ENCODE measurements at places on chromosomes 7 and 10. TPM values are rescaled to one million over a fixed set of nuclear protein-coding genes. Genes with fewer than 3 reads are reported as not detected.

GRCh38 chr7:102992938-102993717, 80.3 kb downstream of the LRRC17 start:
- peak; percentile 100 for DNase-seq

GRCh38 chr7:69609541-69610373, 11.5 kb downstream of the AUTS2 start:
- DNase-seq: no peak

GRCh38 chr7:108010377-108010776, 7.4 kb upstream of the LAMB1 start:
- DNase-seq: no peak

Gene CDC14C
- total RNA-seq: not detected

Gene ADRA2A
- not detected for total RNA-seq

GRCh38 chr7:132941428-132941827, 140.5 kb downstream of the CHCHD3 start:
- DNase-seq: no peak

GRCh38 chr10:60675236-60675635, 103.0 kb upstream of the CDK1 start:
- DNase-seq: no peak

- no peak for DNase-seq
Measured at GRCh38 chr10:78513330-78513729, 479.7 kb downstream of the RPS24 start.

Gene LAMB4
- 0.20 TPM for total RNA-seq

Gene ITPRID1
- total RNA-seq: not detected

DNA sequence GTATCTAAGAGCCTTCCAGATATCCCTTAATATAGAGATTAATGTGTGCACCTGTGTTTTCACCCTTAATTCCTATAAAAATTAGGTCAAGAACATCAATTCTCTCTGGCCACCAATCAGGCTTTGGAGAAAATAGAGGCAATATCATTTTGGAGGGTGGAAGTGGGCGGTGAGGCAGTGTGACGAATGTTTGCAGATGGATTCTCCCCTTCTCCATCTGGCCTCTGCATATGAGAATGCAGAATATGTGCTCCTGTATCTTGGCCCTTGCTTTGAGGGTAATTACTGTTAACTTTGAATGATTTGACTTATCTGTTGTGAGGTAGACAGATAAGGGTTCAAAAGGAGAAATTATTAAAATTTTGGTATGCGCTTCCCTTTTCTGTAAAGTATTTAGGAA, 304.0 kb upstream of the NPSR1 start:
- no peak for DNase-seq

Gene DTX2
- total RNA-seq: 16.7 TPM

GRCh38 chr10:194281-194680, 59.0 kb downstream of the ZMYND11 start:
- no peak for DNase-seq

Gene TMEM273
- 3.7 TPM for total RNA-seq

Gene TMEM213
- not detected for total RNA-seq

- DNase-seq: peak; percentile 33
Measured at GRCh38 chr7:24965831-24966708, 13.9 kb downstream of the OSBPL3 start.

DNA sequence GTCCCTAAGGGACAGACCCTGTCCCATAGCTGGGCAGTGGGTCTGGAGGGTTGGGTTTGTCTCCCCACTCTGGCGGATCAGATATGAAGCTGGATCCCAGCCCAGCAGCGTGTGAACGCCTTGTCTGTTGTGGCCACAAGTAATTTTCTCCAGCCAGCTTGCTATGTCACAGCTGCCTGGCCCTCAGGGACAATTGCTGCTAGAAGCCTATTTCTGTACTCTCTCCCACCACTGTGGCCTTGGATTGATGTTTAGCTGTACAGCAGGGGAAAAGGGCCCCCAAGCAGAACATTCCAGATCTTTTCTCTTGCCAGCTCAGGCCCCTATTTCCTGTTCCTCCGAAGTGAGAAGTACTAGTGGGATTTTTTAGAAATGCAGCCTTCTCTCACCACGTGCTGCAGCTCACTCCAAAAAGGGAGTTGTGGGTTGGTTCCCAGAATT, 53.5 kb upstream of the WAC start:
- no peak for DNase-seq

Gene HMX3
- not detected for total RNA-seq

Gene UNCX
- not detected for total RNA-seq

Gene CUBN
- total RNA-seq: 3.0 TPM

DNA sequence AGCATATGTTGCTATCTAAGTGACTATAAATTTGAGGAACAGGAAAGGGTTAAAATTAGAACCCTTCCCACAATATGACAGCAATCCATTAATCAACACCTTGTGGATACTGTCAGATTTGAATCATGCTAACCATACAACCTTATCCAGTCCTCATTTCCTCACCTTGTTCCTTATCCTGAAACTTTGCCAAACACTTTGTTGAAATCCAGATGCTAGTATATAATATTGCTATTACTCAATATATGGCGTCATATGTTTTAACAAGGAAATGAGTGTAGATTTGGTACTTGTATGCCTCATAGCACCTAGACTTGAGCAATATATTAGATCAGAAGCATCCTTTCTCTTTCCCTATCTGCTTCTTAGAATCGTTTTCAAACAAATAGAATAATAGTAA, 66.3 kb upstream of the SLC25A13 start:
- DNase-seq: peak; percentile 87

GRCh38 chr10:88835910-88836221, 15.8 kb downstream of the ANKRD22 start:
- DNase-seq: no peak

Gene TAC1
- total RNA-seq: not detected

- DNase-seq: no peak
Measured at GRCh38 chr10:107971973-107972372, 807.5 kb upstream of the SORCS1 start.

DNA sequence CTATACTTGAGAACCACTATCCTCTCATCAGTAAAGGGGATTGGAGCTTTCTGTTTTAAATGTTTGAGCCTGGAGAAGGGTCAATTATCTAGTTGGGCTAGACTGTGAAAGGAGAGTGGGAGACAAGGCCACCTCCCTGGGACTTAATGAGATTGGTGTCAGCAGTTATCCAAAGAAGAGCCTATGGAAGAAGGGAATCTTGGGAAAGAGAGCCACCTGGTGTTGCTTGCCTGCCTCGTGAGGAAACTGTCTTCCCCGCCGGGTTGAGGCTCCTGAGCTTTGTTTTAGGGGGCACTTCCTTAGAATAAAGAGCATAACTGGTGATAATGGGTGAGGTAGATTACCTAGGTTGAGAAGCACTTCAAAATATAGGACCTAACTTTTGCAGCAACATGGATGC, 32.0 kb upstream of the ABCB4 start:
- DNase-seq: no peak

- no peak for DNase-seq
Measured at GRCh38 chr7:134474828-134475227, 15.9 kb upstream of the AKR1B1 start.

Gene BLNK
- total RNA-seq: not detected

Gene PPP3CB
- 30.4 TPM for total RNA-seq

Gene ITIH5
- total RNA-seq: not detected

Gene TEX47
- not detected for total RNA-seq

Gene LIPF
- total RNA-seq: not detected

Gene SCIN
- 0.69 TPM for total RNA-seq

DNA sequence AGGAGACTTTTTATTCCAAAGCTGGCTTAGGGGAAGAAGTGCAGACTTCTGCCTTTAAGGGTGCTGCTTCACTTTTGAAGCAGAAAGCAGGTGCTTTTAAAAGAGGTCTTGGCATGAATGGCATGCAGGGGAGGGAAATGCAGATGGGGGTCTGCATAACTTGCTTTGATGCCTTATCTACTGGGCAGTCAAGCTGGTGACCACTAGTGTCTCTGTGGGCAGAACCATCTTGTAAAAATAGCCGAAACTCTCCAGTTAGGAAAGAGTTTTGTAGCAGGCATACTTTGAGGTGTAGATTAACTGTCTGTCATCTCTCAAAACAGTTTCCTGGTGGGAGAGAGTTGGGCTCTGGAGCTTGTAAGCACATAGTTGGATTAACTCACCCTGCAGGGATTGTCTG, 9.9 kb upstream of the CTNNA3 start:
- DNase-seq: no peak

Gene CPA1
- not detected for total RNA-seq

Gene HHEX
- total RNA-seq: 109 TPM

Gene AKR1E2
- total RNA-seq: 8.2 TPM

GRCh38 chr7:24971333-24972165, 8.4 kb downstream of the OSBPL3 start:
- DNase-seq: peak; percentile 56

- no peak for DNase-seq
Measured at GRCh38 chr7:67564959-67565358, 568.3 kb downstream of the TYW1 start.

DNA sequence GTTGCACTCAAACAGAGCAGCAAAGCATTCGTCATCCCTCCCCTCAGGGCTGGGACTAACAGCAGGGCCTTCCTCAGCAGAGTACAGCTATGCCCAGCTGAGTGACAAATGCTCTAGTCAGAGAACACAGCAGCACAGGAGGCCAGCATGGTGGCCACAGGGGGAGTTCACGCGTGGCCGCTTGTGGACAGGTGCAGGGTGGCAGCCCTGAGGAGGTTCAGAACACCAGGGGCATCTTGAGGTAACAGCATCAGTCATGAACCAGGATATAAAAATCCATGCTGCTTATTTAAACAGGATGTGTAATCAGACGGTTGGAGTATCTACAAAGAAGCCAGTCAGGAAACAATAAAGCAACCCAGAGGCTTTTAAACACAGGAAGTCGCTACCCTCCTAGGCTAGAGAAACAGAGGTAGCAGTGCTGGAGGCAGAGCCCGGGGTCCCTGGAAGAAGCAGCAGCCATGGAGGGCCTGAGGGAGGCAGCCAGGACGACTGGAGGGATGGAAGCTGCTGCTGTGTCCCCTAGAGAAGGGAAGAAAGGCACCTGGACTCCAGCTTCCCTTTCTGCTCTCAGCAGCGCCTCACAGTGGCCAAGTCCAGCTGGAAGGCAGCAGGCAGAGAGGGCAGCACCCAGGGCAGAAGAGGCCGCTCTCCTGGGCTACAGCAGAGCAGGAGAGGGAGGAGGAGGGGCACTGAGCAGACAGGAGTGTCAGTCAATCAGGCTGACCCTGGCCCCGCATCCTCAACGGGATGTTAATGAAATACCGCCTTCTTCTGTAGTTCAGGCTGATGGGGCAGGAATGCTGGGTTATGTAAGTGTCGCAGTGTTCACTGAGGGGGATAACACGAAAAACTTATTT, 70.8 kb upstream of the UCN3 start:
- DNase-seq: peak; percentile 44
